ENCODE measurements at places on chromosomes 12 and 14. TPM values are rescaled to one million over a fixed set of nuclear protein-coding genes. Genes with fewer than 3 reads are reported as not detected.

Gene RNASE7
- not detected for total RNA-seq

Gene CNPY2
- 150 TPM for total RNA-seq

Gene CD163L1
- total RNA-seq = 0.52 TPM

Gene FRS2
- total RNA-seq = 14.4 TPM

Gene EML1
- total RNA-seq = 50.1 TPM

Gene NEDD8
- 451 TPM for total RNA-seq

Gene GAS2L3
- total RNA-seq = 8.3 TPM

Gene RPL36AL
- 417 TPM for total RNA-seq

Gene SLC25A47
- not detected for total RNA-seq

Gene PRH2
- not detected for total RNA-seq

Gene SERPINA12
- not detected for total RNA-seq

Gene TDRD9
- not detected for total RNA-seq

Gene TRIM9
- 10.1 TPM for total RNA-seq

Gene NGB
- not detected for total RNA-seq

Gene SPRYD4
- total RNA-seq = 2.0 TPM

Gene KCNC2
- total RNA-seq = not detected

Gene TMEM52B
- 0.14 TPM for total RNA-seq

Gene HSPB8
- 15.1 TPM for total RNA-seq

Gene RGS6
- total RNA-seq = not detected

Gene SRRM4
- not detected for total RNA-seq

Gene GLT1D1
- not detected for total RNA-seq

Gene CSRP2
- 18.4 TPM for total RNA-seq

Gene CLEC4D
- total RNA-seq = not detected

Gene SPX
- 1.5 TPM for total RNA-seq

Gene KRT74
- not detected for total RNA-seq

Gene BBOF1
- total RNA-seq = 5.3 TPM

Gene HOXC13
- total RNA-seq = 9.0 TPM

Gene SOX5
- total RNA-seq = not detected

Gene KLHL33
- total RNA-seq = not detected

Gene BTBD7
- total RNA-seq = 15.5 TPM

Gene TAS2R7
- not detected for total RNA-seq

Gene DIO3
- total RNA-seq = 0.06 TPM

Gene KRT3
- total RNA-seq = 0.05 TPM

Gene DCTN2
- total RNA-seq = 117 TPM

Gene TBX5
- total RNA-seq = not detected

Measured in A549 treated with DMSO at 1 μM for 4 hours (cell line).